Stimulated activated CD4-positive, alpha-beta T cell treated with anti-CD3 and anti-CD28 coated beads, Interleukin-12 subunit alpha, Interleukin-12 subunit beta, amount 100 ng/mL, for 48 hours (primary cell): ENCODE measurements at places on chromosomes 3 and 15.

DNA sequence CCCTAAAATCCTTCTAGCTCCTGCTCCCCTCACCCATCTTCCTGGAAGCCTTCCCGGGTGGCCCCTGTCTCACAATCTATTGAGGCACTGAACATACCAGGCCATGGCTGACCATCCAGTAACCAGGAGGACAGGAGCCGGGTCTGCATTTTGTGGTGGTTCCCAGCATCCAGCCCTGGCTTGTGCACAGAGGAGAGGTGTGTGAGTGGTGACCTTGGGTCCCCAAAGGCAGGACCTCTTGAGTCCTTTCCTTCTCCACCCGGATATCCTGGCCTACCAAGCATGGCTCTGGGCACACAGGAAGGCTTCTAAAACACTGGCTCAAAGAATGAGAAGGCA, 7.8 kb downstream of the CSK start:
- DNase-seq, result no peak

- no peak for DNase-seq
These were observed 217.5 kb downstream of the ALCAM start for GRCh38 chr3:105584003-105584790.

GRCh38 chr15:57382215-57382614, 5.9 kb downstream of the CGNL1 start:
- DNase-seq, result no peak

GRCh38 chr15:41017066-41017735, 63.9 kb downstream of the CHAC1 start:
- DNase-seq, result no peak

DNA sequence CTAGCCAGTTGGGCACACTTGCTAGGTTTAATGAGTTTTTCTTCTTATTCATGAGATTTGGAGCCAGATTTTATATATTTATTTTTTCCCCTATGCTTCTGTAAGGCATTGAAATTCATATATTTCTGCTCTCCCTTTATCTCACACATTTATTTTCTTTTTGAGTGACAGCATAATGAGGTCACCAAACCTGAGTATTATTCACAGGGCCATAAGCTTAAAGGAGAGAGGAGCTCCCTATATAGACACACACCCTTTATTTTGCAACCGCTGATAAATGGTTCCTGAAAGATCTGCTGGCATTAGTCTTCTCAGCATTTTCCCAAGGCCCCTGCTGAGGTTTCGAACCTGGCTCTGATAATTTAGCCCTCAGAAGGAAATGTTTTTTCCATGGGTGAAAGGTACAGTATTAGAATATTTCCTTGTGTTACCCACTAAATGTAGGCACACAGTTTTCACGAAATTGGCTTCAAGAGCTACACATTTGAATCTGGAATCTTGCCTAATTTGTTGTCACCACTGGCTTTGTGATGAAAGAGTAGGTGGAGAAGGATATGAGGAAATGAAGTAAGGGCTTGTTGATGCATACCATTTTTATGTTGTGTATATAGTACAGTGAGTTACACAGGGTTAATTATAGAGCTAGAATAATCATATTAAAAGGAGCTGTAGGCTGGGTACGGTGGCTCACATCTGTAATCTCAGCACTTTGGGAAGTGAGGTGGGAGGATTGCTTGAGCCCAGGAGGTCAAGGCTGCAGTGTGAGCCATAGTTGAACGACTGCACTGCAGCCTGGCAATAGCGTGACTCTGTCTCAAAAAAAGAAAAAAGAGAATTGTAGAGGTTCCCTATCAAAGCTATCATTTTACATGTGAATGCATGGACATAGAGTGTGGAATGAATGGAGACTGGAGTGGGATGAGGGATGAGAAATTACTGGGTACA, 6.5 kb downstream of the KLHL18 start:
- DNase-seq, result no peak

DNA sequence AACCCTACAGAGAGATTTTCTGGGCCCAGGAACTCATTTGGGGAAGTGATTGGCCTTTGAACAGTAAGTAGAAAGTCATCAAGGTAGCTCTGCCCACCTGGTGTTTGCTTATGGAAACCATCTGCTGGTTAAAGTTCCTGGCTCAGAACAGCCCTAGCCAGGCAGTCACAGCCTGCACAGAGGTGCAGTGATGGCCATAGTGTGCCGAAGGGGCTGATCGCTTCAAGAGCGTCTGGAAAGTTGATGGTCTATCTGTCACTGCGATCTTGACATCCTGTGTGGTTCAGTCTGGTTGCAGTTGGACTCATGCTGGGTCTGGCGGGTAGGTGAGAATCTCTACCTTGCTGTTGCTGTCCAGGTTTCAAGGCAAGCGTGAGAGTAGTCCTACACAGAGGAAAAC, 151.6 kb downstream of the SLCO3A1 start:
- no peak for DNase-seq

DNA sequence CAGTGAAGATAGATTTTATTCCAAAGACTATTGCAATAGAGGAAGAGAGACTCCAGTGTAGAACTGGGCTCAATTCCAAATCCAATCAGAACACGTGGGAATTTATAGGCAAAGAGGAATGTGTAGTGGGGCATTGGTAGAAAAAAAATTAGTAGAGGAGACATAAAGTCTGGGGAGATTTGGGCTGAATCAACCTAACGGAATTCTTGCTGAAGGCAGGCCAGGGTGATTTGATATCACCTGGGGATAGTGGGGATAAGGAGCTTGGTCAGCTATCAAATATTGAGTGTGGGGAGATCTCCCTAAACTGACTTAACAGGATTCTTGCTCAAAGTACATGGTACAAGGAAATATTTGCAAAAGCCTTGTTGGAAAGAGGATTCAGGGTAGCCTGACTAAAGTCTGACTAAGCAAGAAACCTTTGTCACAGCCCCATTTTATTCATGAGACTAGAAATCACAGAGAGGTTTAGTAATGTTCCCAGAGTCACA, 29.6 kb downstream of the SST start:
- no peak for DNase-seq

- no peak for DNase-seq
These were observed 51.6 kb downstream of the ABHD2 start for GRCh38 chr15:89139613-89140499.

DNA sequence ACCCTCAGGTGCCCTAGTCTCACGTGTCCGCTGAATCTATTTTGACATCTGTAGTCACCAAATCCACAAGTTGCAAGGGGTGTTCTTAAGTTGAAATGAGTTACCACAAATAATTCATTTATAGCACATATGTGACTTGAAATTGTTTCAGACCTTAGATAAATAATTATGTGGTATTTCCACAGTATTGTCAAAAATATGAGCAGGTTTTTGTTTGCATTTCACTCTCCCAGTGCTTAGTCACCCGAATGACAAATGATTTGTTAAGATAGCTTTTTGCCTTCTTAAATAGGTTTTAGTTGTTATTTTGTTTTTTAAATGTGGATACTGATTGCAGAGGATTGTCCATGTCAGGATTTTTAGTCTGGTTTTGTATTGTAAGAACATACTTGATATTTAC, 2.6 kb downstream of the MFSD1 start:
- no peak for DNase-seq

- DNase-seq, result no peak
These were observed 188.2 kb downstream of the ATP10A start for GRCh38 chr15:25674913-25675312.

- peak; percentile 26 for DNase-seq
These were observed 6.8 kb upstream of the GAP43 start for GRCh38 chr3:115616461-115616860.

DNA sequence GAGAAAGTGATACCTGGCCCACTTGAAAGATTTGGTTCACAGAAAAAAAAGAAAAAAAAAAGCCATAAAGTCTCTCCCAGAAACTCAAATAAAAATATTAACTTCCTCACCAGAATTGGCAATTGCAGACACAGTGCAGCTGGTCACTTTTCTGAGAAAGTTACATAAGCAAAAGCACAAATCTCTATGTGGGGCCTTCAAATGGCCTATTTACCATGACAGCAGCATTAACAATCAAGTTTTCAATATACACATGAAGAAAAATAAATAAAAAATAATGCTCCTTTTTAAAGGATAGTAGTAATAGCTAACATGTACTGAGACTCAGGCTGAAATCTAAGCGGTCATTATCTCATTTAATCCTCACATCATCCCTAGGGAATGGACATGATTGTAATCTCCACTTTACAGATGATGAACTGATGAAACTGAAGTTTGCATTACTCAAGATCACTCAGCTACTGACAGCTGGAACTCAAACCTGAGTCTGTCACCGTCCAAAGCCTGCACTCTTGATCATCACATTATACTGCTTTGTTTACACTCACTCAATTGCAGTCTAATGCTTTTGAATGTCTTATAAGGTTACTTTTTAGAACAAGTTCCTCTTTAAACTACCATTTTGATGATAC, 3.3 kb downstream of the NPTN start:
- DNase-seq, result no peak

DNA sequence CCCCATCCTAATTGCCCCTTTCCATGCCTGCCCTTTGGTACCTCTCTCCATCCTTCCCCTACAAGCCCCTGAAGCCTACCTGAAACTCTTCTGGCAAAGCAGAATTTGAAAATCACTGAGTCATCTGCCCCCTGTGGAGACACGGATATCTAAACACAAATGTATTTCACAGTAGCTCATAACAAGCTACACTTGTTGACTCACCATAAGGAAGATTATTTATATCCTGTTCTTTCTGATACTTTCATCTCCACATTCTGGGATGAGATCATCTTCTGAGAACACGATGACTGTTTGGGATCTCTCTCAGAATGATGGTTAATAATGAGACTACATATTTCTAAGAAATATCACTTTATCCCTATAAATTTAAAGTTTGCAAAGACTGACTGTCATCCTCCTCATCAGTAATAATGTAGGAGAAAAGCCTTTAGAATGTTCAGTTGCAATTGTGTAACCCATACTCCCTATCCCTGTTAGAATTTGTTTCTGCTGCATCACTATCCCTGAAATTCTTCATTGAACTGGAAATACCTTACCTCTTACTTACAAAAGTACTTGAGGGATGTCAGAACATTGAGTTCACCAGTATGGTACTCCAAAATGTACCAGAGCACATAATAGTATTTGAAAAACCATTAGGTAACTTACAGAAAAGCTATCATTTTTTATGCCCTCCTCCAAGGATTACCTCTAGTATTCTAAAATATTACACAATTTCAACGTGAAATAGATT, 116.1 kb upstream of the IL12A start:
- DNase-seq, result no peak

DNA sequence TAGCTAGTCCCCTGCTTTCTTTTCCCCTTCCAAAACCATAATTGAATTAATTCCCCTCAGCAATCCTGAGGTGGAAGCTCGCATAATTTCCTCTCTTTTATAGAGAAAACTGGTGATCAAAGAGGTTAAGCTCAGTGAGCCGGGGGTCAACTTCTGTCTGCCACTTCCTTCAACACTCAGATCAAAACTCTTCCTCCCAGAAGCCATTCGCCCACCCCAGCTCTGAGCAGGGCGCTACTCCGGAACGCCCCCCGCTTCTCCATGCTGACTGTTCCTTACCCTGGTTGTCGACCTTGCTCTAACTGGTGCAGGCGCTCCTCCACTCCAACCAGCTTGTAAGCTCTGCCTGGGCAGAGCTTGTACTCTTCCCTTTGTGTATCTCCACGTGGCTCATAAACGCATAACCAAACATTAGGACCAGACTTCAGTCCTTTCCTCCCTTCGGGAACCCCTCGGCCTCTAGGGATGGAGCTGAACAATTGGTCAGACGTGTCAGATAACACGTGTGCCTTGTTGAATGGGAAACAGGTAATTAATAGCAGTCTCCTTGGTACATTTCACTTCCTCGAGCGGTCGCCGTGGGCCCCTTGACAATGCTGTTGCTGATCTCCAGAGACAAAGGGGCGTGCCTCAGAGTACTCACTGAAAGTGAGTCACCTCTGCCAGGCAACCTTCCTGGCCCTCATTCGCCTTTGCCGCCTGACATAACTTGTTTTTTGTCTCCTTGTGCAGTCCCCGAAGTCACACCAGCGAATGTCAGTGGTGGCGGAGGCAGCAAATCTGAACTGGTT, 71.8 kb downstream of the IL5RA start:
- DNase-seq, result no peak

DNA sequence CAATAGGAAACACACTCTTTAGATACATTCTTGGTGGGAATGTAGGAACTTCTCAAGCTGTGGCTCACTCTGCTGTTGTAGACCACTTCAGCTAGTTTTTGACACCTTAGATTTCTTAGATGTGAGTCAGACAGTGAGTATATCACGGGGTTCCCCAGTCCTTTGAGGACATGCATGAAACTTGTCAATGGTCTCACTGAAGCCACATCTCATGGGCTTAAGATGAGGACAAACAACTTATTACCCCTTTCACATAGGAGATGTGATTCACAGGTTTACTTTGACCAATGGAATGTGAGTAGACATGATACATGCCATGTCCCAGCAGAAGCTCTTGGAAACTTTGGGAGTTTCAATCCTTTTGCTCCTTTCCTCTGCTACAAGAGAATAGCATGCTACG, 325.5 kb downstream of the CHST2 start:
- DNase-seq, result no peak

- DNase-seq, result no peak
These were observed 79.4 kb upstream of the CADPS start for GRCh38 chr3:62954580-62954979.

- DNase-seq, result peak; percentile 19
These were observed 230.4 kb upstream of the CHRM5 start for GRCh38 chr15:33737687-33738601.

GRCh38 chr15:58898150-58898680, 35.3 kb downstream of the SLTM start:
- DNase-seq, result no peak

- DNase-seq, result peak; percentile 46
These were observed 1.5 kb downstream of the MSL2 start for GRCh38 chr3:136194409-136195257.

GRCh38 chr15:69561071-69561784, 108.6 kb downstream of the RPLP1 start:
- DNase-seq, result no peak

- no peak for DNase-seq
These were observed 32.6 kb downstream of the EIF2AK4 start for GRCh38 chr15:39966521-39966920.

DNA sequence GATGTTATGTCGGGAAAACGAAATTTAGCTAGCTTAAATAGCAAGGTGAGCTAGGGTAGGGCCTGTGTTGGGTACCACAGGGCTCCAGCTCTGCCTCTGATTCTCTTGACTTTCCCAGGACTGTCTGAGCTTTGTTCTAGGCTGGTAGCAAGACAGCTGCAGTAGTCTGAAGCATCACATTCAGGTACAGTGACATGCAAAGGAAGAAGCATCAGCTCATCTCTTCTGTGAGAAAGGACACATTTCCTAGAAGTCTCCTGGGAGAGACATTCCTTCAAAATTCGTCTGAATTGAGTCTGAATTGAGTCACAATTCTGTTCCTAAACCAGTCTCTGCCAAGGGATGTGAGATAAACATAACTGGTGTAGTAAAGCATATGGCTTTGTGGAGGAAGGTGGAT, 8.5 kb upstream of the UBXN7 start:
- no peak for DNase-seq

GRCh38 chr3:143811602-143812001, 36.7 kb downstream of the SLC9A9 start:
- DNase-seq, result no peak
